AG20443 (cell line): ENCODE measurements at places on chromosomes 12 and 14.

GRCh38 chr12:3354586-3354985 is 136.4 kb upstream of the PRMT8 start:
- no peak for DNase-seq

DNA sequence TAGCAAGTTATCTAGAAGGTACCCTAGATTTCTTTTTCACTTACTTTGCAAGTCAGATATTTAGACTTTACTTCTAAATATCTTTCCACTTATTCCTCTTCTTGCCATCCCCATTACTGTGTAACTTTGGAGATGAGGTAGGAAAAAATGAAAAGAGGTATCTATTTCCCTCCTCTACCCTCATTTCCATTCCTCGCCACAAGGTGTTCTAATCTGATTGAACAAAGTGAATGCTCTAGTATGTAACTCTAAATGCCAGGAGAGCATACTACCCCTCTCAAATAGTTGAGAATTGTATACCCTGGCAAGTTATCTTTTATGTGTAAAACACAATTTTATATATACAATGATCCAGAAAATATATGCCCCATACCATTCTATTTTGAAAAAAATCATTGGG is 1.7 kb upstream of the LDHB start:
- DNase-seq, result no peak

- DNase-seq, result no peak
Observed at GRCh38 chr12:69161829-69162228, 77.5 kb upstream of the CPSF6 start.

DNA sequence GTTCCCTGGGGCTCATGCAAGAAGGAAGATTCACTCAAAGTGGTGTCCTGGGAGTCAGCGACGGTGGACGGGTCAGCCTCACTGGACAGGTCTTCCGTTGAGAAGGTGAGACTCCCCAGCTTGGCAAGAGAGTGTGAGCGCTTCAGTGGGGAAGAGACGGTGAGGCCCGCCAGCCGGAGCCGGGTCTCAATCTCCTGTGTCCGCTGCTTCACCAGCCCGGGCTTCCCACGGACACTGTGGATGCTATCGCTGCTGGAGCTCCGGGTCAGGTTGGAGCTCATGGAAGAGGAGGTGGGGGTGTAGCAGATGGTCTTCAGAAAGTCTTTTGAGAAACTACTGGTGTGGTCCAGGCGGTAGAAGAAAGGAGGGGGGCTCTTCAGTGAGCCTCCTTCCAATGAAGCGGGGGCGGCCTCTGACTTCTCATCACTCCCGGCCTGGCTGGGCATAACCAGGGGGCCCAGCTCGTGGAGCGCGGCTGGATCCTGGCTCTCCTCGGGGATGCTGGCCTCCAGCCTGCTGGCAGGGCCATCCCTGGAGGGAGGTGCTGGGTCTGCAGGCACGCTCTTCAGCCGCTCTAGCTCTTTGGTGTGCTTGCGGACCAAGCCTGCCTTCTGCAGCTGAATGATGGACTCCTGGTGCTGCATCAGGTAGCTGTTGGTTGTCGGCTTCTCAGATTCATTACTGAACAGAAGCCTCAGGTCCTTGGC is 56.9 kb upstream of the CORO1C start:
- DNase-seq, result no peak

GRCh38 chr12:3455312-3455711 is 35.7 kb upstream of the PRMT8 start:
- no peak for DNase-seq

GRCh38 chr14:77335576-77335975 is 14.7 kb downstream of the GSTZ1 start:
- no peak for DNase-seq

- DNase-seq, result no peak
Observed at GRCh38 chr12:27844366-27845090, 64.5 kb upstream of the MANSC4 start.

GRCh38 chr14:94304243-94304642 is 11.2 kb upstream of the SERPINA10 start:
- DNase-seq, result no peak

DNA sequence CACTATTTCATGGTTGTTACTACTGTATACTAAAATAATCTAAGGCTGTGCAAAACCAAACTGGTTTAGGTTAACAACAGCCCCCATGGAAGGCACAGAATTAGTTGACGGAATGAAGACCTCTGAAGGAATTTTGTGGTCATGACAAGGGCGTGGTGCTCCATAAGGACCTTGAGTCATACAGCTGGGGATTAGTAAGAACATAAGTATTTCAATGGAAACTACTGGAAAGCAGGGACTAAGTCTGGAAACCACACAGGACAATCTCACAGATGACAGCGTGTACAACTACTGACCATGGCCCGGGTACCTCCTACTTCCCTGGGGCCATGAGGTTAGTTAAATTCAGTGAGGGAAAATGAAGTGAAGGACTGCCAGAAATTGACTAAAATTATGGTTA is 98.5 kb upstream of the PLEKHA5 start:
- DNase-seq, result peak; percentile 91

DNA sequence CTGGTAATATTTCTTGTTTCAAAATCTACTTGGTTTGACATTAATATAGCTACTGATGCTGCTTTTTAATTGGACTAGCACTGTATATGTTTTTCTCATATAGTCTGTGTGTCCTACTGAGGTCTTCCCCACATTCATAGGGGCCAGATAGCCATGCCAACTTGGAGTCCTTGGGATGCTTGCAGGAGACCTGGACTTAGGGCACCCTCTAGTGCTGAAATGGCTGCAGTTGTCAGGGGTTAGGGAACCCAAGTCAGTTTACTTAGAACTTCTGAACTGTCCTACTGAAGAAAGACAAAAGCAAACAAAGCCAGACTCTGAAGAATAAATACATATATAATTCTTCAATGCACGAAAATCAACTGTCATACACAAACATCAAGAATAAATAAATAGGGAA is 279.9 kb upstream of the SYT1 start:
- no peak for DNase-seq

DNA sequence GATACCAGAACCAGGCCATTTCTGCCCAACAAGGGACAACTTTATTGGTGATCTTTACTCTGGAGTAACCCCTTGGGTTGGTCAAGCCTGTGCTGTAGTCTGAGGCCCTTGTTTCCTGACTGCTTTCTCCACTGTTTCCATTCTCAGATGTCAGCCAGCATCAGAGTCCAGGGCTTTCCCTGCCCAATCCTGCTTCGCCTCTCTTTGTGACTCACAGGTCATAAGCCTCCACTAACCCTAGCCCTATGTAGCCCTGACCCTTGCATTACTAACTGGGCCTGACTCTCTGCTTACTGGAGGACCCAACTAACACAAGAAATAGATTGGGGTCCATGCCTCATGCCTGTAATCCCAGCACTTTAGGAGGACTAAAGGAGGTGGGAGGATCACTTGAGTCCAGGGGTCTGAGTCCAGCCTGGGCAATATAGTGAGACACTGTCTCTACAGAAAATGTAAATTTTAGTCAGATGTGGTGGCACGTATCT is 8.6 kb upstream of the SNRNP35 start:
- DNase-seq, result no peak

DNA sequence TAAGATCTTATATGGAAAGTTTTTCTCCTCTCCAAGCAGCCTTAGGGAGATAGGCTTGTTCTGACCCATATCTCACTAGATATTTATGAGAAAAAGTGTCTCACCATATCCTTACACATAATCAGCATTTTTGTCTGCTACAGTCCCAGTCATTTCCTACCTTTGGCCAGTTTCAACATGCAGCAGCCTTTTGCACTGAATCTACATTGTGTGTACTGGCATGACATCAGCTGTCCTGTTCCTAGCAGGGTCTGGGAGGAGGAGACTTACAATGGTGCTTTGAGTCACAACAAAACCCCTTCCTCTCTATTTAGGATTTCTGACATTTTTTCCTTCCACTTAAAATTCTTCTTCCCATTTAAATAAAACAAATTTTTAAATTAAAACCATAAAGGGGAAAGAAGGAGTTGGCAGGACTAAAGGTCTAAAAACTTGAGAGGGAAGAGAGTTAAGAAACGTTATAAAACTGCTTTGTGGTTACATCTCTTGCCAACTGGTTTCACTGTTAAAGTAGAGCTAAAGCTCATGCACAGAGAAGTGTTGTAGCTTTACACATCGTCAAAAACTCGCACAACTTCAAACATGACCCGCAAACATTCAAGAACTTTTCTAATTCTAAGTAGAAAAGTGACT is 53.3 kb upstream of the CERS5 start:
- peak; percentile 25 for DNase-seq

DNA sequence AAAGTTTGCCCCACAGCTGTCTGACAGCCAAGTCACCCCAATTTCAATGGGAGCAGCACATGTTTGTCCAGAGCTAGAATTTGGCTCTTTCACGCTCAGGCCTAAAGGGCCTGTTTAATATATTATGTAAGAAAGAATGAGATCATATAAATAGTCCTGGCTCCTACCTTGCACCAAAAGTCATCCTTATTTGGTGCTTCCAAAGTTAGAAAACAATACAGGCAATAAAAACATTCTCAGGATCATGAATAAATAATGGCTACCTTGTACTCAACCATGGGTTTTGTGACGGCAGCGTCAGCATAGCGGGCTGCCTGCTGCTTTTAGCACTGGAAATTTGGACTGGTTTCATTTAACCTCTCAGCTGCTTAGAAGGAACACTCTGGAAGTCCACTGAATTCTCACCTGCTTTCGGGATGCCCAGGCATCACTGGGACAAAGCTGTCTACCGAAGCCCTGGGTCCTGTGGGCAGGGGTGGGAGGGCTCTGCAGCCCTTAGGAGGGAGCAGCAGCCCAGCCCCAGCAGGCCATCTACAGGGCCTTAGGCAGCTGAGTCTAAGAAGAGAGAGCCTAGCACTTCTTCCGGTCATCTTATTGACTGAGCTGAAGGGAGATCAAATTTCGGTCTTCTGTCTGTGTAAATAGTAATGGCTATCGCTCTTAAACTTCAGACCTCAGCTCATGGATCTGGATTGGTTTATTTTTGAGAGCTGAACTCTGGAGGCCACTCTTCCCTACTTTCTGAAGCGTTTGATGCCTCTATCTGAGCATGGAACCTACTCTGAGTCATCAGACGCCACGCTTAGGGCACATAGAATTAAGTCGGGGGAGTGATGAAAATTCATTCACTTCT is 106.5 kb downstream of the SAMD4A start:
- no peak for DNase-seq

- peak; percentile 9 for DNase-seq
Observed at GRCh38 chr12:59787610-59788009, 191.8 kb downstream of the SLC16A7 start.

- no peak for DNase-seq
Observed at GRCh38 chr12:53069621-53070410, 9.4 kb downstream of the SPRYD3 start.

DNA sequence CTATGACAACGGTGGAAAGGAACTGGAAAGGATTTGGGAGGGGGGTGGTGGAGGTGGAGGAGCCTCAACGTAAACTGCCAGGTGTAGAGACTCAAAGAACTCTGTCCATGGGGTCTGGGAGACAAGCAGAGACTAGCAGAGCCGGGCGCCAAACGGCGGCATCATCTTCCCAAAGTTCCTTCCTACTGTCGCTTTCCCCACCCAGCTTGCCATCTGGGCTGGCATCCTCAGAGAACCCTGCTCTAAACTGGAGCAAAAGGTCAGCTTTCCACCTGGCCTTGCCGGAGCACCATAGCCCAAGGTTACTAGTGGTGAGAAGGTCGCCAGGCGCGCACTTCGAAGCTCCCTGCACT is 4.0 kb upstream of the IRF2BPL start:
- no peak for DNase-seq

DNA sequence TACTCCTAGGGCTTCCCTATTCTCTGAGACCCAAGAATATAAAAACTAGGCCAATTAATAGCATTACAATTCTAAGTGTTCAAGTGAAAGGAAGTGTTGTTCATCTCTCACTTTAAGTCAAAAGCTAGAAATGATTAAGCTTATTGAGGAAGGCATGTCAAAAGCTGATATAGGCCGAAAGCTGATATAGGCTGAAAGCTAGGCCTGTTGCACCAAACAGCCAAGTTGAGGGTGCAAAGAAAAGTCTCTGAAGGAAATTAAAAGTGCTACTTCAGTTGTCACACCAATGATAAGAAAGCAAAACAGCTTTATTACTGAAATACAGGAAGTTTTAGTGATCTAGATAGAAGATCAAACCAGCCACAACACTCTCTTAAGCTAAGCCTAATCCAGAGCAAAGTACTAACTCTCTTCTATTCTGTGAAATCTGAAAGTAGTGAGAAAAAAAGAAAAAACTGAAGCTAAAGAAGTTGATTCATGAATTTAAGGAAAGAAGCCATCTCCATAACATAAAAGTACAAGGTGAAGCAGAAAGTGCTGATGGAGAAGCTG is 68.9 kb downstream of the SLC6A15 start:
- DNase-seq, result no peak

- no peak for DNase-seq
Observed at GRCh38 chr12:19749906-19750574, 310.7 kb downstream of the AEBP2 start.

DNA sequence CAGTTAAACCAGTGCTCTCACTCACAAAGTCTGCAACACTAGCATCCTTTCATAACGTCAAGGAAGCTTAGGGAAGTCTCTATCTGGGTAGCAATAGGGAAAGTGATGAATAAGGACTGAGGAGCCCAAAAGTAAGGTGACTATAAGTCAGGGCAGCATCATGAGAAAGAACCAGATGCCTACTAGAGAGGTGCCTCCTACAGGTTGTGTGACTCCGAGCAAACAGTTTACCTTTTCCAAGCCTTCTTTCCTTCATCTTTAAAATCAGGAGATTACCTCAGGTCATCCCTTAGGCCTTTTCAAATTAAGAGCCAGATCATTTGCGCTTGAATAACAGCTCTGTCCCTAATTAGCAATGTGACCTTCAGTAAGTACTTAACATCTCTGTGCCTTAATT is 40.2 kb downstream of the RTN1 start:
- no peak for DNase-seq

DNA sequence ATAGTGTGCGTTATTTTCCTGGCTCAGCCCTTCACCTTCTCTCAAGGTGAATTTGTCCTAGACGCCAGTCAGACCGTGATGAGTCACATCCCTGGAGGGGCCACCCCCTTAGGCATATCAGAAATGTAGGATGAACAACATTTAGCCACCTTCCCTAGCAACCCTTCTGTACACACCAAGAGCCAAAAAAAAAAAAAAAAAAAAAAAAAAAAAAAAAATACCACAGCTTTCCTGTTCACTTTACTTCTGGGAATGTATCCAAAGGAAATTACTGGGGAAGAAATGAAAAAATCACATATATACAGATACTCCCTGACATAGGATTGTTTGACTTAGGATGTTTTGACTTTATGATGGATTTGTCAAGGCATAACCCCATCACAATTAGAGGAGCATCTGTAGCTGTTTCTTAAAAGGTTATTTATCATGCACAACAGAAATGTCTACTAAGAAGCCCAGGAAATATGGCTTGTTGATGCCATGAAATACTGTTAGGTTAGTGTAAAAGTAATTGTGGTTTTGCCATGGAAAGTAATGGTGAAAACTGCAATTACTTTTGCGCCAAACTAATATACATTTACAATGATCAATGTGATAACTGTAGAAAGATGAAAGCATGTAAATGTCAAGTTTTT is 68.2 kb upstream of the BDKRB2 start:
- DNase-seq, result peak; percentile 32

- no peak for DNase-seq
Observed at GRCh38 chr12:78398750-78399149, 465.8 kb upstream of the SYT1 start.

- no peak for DNase-seq
Observed at GRCh38 chr12:12531194-12531593, 31.5 kb downstream of the DUSP16 start.

GRCh38 chr14:105050551-105050897 is 14.7 kb downstream of the GPR132 start:
- peak; percentile 60 for DNase-seq

GRCh38 chr12:131681257-131681620 is 29.7 kb upstream of the SFSWAP start:
- DNase-seq, result no peak

- DNase-seq, result no peak
Observed at GRCh38 chr14:106235356-106236159, 709.2 kb downstream of the TMEM121 start.

- no peak for DNase-seq
Observed at GRCh38 chr14:94501588-94502516, 7.4 kb downstream of the SERPINA12 start.
